ENCODE measurements at places on chromosomes 12 and 14.

- no peak for DNase-seq
These were observed 625.6 kb downstream of the AACS start for GRCh38 chr12:125690841-125691240.

- DNase-seq = no peak
These were observed 8.3 kb downstream of the GLI1 start for GRCh38 chr12:57467915-57468314.

- DNase-seq = no peak
These were observed 14.5 kb downstream of the CAPZA3 start for GRCh38 chr12:18752280-18752920.

DNA sequence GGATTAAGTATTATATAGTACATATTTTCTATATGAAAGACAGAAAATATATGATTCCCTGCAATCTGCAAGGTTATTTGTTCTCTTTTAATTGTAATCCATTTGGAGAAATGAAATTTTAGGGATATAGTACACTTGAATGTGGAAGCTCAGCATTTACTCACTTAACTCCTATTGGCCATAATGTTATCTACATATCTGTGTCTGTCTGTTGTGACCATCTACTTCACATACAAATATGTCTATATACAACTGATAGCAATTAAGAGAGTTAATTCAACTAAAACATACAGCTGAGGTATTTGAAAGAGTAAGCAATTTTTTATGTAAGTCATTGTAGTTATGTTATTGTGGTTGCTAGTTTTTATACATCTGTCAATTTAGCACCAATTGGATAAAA lies 12.9 kb downstream of the FOXG1 start:
- DNase-seq = no peak

- no peak for DNase-seq
These were observed 74.3 kb upstream of the ARID2 start for GRCh38 chr12:45655186-45655585.

GRCh38 chr14:102829016-102829548 lies 51.8 kb downstream of the TRAF3 start:
- no peak for DNase-seq

GRCh38 chr12:27907766-27908165 lies 64.8 kb downstream of the PTHLH start:
- DNase-seq = no peak

DNA sequence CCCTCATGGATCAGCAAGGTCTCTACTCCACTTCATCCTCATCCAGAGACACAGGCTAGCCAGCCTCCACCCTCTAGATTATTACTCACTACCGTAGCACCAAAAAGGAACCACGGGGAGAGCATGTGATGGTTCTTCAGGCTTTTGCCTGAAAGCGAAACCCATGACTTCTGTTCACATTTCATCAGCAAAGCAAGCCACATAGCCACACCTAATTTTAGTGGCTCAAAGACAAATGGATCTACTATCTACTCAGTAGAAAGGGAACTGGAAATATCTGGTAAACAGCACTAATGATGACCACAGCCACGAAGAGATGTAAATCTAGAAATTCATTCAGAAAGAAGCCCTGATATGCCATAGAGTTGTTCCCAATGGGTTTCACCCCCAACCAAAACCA lies 51.4 kb downstream of the VCPKMT start:
- DNase-seq = no peak
